ENCODE measurements at places on chromosomes 11 and 22.

GRCh38 chr11:945986-946385 lies 20.3 kb downstream of the AP2A2 start:
- no peak for DNase-seq

- DNase-seq, result no peak
Measured at GRCh38 chr11:78982473-78982872, 407.8 kb upstream of the NARS2 start.

GRCh38 chr11:37364246-37364839 lies 766.3 kb upstream of the RAG2 start:
- no peak for DNase-seq

GRCh38 chr11:102081313-102081712 lies 28.9 kb upstream of the YAP1 start:
- DNase-seq, result no peak

DNA sequence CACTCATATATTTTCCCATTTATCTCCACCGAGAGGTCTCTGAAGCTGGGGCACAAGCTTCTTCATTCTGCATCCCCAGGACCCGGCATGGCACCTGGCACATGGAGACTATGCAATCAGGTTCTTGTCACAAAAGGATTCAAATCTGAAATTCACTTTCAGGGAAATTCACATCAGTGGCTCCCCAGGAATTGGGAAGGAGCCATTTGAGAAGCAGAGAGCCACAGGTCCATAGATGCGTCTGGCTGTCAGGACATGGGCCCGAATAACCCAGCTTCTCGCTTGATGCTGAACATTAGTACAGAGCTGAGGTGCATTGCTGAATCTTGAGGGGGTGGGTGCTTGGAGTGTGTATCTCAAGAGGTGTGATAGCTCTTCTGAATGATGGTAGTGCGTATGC lies 82.5 kb downstream of the TSPAN18 start:
- no peak for DNase-seq

DNA sequence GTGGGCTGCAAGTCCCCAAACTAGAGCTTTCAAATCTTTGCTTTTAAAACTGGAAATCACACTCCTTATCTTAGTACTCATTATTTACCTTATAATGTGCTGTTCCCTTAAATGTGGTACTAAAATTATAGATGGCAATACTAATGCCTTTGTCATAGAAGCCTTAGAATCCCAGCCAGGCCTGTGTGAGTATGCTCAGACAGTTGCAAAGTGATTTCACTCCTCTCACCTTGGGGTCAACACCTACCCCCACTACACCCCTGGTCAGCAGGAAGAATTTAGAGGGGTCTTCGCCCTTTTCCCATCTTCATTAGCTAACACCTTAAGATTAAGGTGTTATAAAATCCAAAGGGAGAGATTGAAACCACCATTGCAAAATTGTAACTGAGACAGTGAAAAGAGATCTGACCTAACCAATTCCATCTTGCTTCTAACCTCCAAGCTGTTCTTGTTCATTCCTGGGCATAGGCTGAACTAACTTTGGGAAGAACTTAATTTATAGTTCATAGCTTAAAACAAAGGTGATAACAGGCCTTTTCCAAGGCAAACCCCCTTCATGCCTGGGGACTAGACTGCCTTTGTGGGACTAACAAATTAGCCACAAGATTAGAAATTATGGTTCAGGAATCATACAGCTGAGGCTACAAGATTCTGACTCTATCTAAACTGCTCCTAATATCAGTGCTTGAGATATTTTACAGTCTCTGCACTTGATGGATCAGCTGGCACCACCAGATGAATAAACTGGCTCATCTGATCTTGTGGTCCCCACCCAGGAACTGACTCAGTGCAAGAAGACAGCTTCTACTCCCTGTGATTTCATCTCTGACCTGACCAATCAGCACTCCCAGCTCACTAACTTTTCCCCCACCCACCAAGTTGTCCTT lies 10.4 kb upstream of the MRPL17 start:
- no peak for DNase-seq

GRCh38 chr22:41801147-41801819 lies 804 bp downstream of the CCDC134 start:
- DNase-seq, result peak; percentile 67

GRCh38 chr11:16846305-16846704 lies 107.9 kb downstream of the C11orf58 start:
- DNase-seq, result peak; percentile 34

DNA sequence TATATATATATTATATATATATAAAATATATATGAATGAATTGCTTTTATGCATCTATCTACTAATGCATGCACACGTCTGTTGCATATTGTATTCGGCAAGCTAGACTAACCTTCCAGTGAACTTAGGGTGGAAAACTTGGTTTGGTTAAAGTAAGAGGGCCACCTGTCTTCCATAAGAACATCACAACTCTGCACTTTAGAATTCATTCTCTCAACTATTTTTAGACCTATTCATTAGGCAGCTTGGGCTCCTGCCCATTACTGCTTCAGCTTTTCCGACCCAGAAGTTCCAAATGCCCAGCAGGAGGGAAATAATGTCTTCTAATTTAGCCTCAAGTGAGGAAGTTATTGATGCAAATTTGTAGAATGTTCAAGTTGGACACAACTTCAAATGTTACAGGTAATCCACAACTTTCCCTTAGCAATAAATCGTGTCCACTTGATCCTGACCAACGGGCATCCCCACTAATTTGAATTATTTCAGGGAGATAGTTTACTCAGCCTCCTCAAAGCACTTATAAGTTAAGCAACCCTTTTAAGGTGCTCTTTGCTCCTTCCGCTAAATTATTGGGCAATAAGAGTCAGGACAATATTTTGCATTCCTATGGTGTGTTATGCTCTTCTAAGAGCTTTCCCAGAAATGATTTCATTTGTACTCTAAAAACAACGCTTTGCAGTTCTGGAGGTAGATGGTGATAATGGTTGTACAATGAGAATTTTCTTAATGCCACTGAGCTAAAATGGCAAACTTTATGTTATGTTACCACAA lies 132.3 kb downstream of the OPCML start:
- no peak for DNase-seq

DNA sequence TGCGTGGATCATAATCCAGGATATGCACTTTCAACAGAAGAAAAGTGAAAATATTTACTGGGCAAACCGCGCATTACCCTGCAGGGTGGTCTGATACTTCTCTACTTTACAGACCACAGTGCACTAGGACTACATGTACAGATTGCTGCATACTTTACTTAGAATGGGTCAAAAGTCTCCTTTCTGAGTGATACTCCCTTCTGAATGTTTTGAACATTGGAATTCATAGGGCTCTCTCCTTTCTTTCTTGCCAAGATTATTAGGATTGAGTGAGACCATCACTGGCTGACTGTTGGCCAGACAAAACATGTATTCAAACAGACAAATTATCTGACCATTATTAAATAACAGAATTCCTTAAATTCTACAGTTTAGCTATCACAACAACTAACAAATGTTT lies 6.6 kb upstream of the FIBIN start:
- no peak for DNase-seq

DNA sequence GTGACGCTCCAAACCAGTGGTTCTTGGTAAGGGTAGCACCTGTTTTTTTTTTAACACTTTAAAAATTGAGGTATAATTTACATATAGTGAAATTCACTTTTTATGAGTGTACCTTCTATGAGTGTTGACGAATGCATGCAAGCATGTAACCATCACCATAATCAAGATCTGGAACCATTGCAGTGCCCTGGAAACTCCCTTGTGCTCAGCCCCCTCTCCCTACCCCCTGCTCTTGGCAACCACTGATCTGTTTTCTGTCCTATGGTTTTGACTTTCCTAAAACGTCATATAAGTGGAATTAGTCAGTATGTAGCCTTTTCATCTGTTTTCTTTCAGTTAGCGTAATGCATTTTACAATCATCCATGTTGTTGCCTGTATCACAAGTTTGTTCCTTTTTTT lies 212.2 kb downstream of the GRIK4 start:
- DNase-seq, result no peak

DNA sequence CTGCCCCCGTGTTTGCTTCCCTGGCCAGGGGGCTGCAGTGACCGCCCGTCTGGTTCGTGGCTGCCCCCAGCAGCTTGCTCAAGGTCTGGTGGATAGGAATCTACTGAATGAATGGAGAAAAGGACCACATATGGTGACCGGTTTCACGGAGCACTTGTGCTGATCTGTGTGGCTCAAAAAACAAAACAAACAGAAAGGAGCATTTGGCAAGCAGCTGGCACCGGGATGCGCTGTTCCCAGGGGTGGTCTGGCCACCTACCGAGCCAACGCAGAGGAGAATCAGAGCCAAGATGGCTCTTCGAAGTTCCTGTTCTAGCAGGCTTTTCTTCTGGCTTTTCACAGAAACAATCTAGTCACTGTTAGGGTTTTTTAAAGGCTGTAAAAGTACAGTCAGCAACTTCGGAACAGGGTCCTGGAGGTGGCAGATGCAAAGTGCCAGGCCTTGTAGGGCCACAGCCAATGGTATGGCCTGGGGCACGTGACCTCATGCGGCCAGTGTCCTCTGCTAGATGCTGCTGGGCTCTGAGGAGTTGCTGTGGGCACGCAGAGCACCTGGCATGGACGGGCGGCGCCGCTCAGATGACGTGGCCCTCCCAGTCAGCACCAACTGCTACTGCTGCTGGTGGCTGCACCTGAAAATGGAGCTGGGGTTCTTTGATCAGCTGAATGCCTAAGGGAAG lies 27.3 kb upstream of the PACSIN2 start:
- peak; percentile 55 for DNase-seq

- no peak for DNase-seq
Measured at GRCh38 chr11:127118811-127119210, 118.2 kb upstream of the KIRREL3 start.

- DNase-seq, result no peak
Measured at GRCh38 chr11:78883506-78883905, 308.8 kb upstream of the NARS2 start.

GRCh38 chr11:117178210-117179034 lies at the start of gene SIDT2:
Gene SIDT2 (plus strand): TSS chr11:117178743. CDS start chr11:117179264, 521 bp downstream.
- peak; percentile 96 for DNase-seq

DNA sequence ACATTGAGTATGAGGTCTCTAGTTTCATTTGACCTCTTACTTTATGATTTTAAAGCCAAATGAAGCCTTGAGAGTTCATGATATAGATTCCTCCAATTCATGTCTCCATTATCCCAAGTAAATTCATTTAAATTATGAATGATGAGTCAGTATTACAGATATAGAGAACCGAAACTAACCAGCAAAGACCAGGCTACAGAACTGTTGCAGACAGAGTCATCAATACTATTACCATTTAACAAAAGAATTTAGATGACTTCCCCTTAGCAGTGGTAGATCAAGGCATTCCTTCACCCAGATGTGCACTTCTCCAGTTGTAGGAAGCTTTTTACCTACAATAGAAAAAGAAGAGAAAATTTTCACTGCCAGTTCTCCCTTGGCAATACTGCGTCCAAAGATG lies 11.8 kb upstream of the CCDC89 start:
- no peak for DNase-seq

DNA sequence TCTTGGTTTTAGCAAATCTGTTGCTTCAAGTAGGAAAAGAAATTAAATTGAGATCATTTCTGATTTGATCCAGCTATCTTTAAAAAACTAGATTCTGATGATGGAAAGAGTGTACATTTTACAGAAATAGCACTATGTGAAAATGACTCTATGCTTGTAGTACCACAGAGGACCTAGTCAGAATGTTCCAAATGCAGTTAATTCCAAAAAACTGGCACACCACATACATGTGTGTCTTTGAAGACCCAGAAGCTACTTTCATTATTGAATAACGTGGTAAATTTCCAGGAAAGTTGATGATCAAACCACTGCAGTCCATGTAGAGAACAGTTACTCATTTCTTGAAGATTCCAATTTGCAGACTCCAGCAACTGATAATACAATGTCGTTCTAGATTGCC lies 3.8 kb downstream of the ELMOD1 start:
- no peak for DNase-seq

DNA sequence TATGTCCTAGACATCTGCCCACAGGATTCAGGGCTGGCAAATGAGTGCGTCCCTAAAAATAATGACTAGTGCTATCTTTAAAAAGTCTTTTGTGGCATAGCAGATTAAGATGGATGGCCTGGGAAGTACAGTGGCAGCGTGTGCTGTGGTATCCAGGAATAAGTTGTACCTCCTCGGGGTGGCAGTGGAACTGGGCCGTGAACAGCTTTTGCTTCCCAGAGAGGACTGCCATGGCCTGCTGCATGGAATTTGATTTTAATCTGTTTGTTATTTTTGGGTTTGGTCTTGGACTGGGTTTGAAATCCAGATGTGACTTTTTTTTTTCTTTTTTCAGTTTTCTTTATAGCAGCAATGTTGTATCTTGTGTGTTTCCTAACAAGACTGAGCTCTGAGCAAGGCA lies 71.3 kb upstream of the PARVG start:
- peak; percentile 48 for DNase-seq

GRCh38 chr11:124467381-124467927 lies 22.0 kb upstream of the OR8B8 start:
- DNase-seq, result no peak

GRCh38 chr22:40631925-40632324 lies 4.6 kb downstream of the MRTFA start:
- DNase-seq, result no peak

- DNase-seq, result peak; percentile 82
Measured at GRCh38 chr22:19886605-19887255, 32.1 kb upstream of the GNB1L start.

GRCh38 chr11:109015283-109015682 lies 350.4 kb downstream of the DDX10 start:
- peak; percentile 86 for DNase-seq

- DNase-seq, result no peak
Measured at GRCh38 chr11:121207485-121208115, 85.0 kb upstream of the SC5D start.

GRCh38 chr11:92276773-92277172 lies 52.2 kb downstream of the FAT3 start:
- DNase-seq, result no peak

DNA sequence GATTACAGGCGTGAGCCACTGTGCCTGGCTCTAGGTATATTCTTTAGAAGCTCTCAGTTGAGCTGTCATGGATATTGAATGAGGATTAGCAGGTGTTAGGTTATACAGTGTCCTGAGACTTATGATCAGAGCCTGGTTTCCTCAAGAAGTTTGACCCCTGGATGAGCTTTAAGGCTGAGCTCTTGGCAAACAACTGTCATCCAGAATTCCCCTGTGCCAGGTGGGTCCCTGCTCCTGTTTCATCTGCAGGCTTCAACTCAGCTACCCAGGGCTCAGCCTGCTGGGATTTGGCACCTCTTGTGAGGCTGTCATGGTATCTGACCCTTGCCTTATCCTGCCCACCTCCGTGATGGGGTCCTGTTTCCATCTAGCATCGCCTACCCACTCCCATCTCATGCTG lies 24.3 kb downstream of the SERPINH1 start:
- peak; percentile 50 for DNase-seq

DNA sequence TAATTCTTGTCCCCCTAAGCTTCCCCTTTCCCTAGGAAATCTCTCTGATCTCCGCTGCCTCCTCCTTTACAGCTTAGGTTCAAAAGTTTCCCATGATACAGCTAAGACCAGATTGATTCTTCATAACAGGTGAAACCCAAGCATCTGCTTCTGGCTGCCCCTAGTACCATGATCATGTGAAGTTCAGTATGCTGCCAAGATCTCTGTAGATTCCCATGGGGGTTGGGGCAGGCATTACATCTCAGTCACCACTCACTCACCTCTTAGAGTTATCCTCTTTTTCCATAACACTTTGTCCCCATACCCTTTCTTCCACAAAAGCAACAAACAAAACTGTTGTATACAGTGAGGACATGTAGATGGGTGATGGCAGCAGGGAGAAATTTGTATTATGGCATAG lies 44.0 kb downstream of the RRP8 start:
- no peak for DNase-seq
